ENCODE measurements at places on chromosomes 1 and 21. TPM values are rescaled to one million over a fixed set of nuclear protein-coding genes. Genes with fewer than 3 reads are reported as not detected.

The AMY1B gene
- total RNA-seq, result not detected

- no peak for DNase-seq
Observed at GRCh38 chr1:186214791-186215190, 160.3 kb downstream of the TPR start.

The ILDR2 gene
- 3.8 TPM for total RNA-seq

GRCh38 chr1:247347477-247348222, 16.0 kb upstream of the ZNF496 start:
- no peak for DNase-seq

The NBPF4 gene
- total RNA-seq, result not detected

GRCh38 chr1:228867951-228868730, 132.9 kb downstream of the RHOU start:
- DNase-seq, result no peak

- no peak for DNase-seq
Observed at GRCh38 chr1:115136706-115137105, 47.4 kb upstream of the TSPAN2 start.

DNA sequence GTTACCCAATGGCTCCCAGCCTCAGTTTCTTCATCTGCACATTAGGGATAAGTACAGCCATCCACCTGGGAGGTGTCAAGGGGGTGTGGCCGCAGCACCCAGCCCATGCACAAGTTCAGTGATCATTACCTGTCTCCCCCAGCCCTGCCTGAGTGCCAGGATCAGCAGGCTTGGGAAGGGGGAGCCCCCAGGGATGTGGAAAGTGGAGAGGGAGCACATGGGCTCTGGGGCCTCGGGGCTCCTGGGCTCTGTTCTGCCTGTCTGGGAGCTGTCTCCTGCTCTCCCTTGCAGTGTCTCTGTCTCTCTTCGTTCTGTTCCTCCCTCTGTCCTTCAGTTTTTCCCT, 10.8 kb upstream of the PADI1 start:
- no peak for DNase-seq

The CELA2B gene
- total RNA-seq, result 0.41 TPM

The IL10 gene
- 54.1 TPM for total RNA-seq

DNA sequence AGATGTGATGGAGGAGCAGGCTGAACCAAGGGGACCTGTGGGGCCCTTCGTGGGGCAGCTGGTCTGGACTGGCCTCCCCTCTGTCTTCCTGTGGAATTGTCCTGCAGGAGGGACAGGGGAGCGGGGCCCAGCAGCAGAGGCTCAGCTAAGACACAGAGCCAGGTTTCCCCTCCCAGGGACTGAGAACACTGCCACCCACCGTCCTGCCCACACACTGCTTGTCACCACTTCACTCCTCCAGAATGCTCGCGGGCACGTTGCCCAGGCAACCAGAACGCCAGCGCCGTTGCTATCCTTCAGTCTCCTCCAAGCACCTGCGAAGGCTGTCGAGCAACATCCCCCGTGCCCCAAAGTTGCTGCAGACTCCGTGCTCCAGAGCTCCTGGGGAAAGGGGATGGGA, 46.4 kb downstream of the AJAP1 start:
- DNase-seq, result no peak

Data from activated T-cell treated with anti-CD3 and anti-CD28 coated beads, Interleukin-2, amount 50 U/mL, for 4 hours (primary cell).